ENCODE measurements at places on chromosomes 2 and 18.

GRCh38 chr2:198296665-198297308 lies 492.4 kb downstream of the PLCL1 start:
- DNase-seq = peak; percentile 66

- DNase-seq = no peak
Observed at GRCh38 chr2:197628043-197628500, 47.3 kb downstream of the RFTN2 start.

DNA sequence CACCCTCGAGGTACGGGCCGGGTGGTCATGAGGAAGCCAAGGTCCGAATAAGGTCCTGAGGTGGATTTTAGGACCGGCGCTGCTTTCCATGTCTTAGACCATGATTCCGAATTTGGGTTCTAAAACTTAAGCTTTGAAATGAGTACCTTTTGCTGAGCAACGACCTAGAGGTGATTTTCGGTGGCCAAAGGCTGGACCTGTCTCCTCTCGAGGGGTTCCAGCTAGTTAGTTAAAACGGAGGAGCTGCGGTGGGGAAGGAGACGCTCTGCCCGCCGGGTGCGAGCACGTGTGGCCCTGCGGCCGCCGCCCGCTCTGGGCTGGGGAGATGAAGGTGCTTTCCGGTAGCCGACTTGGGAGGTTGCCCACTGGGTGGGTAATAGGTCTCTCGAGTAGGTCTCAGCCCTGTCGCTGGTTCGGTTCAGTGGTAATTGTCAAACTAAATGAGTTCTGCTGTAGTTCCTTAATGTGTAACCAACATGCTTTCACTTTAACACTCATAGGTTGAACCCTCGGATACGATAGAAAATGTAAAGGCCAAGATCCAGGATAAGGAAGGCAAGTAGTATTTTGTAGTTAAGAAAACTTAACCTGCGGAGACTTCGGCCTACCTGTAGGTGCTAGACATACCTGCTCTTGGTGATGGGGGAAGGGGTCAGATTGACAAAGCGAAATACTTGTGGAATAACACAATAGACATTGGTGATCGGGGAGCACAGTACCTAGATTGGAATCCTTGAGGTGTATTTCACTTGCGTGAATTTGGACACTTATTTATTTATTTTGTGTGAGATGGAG lies 572 bp downstream of the RPS27A start:
- no peak for DNase-seq

GRCh38 chr2:25894135-25894830 lies 16.0 kb upstream of the ASXL2 start:
- no peak for DNase-seq

- no peak for DNase-seq
Observed at GRCh38 chr2:29449499-29449898, 334.3 kb downstream of the CLIP4 start.

DNA sequence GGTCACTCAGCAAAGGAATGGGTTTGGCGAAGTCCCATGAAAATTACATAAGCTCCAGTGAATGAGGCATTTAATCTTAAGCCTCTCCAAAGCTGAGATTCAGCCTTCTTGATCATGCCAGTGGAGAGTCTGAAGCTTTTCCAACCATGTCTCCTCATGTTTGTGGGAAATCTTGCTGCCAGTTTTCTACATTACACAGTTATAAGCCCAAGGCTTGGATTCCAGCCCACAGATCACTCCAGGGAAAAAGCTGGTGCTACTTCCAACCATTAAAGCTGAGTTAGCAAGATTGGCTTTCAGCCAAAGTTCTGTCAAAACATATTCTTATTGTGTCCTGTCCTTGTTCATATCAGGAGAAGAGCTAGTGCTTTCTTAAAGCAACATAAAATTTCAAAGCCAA lies 293.8 kb downstream of the LRRTM4 start:
- DNase-seq = peak; percentile 24

DNA sequence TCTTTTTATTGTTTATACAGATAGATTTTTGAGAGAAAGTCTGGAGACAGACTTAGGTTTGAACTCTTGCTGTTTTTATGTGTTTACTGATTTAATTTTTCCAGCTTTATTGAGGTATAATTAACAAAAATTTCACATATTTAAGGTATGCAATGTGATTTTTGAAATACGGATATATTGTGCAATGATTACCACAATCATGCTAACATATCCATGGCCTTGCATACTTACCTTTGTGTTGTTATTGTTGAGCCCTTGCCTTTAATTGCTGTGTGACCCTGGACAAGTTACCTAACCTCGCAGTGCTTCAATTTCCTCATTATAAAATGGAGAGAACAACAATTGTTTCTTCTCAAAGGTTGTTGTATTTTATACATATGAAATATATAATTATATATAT lies 13.9 kb upstream of the RBMS1 start:
- DNase-seq = no peak

DNA sequence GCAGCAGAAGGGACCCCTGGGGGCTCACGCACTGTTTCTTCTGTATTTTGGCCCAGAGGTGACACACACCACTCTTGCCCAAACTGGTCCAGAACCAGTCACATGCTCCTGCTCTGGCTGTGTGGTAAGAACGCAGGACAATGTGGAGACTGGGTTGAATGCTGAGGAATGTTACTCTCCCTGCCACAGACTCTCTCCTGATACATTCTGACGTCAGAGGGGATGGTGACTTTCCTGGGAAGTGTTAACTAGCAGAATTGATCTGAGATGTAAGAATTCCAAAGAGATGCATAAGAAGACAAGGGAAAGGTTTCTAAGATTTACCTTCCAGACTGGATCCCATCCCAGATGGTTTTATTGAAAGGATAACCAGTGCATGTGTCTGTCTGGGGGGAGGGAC lies 100.8 kb downstream of the ASB1 start:
- DNase-seq = no peak

- no peak for DNase-seq
Observed at GRCh38 chr2:235768606-235769005, 274.8 kb downstream of the AGAP1 start.

DNA sequence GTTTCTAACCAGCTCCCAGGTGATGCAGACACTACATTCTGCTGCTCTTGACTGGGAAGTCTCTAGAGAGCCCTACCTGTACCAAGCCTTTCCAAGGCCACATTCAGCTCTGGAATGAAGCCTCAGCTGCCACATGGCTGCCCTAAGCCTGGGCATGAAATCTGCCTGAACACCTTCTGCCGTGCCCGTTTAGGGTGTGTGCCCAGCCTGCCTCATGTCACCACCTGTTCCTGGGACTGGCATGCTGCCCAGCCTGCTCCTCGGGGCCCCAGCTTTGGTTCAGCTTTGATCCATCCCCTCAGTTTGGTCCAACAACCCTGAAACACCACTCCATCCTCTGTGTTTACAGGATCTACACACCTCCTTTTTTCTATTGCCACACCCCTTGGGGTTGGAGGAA lies 210.9 kb downstream of the L3MBTL4 start:
- peak; percentile 4 for DNase-seq

DNA sequence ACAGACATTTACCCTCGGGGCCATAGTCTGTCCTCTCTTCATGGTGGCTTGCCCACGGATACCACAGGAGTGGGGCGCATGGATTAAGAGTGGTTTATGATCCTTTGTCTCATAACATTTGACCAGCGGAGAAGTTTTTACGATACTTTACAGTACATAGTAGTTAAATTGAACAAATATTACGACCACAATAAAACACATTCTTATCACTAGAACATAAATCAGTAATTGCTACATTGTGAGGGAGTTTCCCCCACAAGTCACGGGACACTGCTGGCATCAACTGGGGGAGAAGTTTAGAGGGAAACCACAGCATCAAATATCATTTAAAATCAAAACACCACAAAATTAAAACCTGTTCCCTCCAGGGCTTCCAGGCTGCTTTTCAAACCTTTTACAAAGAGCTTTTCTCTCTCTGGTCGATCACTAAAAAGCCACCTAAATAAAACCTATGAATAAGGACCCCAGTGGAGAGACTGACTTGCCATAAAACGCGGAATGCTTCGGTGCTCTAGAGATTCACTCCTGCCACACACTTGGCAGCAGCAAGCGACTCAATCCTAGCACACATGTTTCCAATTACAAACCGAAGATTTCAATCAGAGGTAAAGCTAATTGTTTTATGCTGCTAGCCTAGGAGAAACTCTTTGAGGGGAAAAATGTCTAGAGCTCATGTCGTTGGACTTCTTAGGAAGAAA lies 173.7 kb upstream of the HNRNPA3 start:
- no peak for DNase-seq

GRCh38 chr2:220090050-220090449 lies 462.6 kb downstream of the SLC4A3 start:
- DNase-seq = no peak

DNA sequence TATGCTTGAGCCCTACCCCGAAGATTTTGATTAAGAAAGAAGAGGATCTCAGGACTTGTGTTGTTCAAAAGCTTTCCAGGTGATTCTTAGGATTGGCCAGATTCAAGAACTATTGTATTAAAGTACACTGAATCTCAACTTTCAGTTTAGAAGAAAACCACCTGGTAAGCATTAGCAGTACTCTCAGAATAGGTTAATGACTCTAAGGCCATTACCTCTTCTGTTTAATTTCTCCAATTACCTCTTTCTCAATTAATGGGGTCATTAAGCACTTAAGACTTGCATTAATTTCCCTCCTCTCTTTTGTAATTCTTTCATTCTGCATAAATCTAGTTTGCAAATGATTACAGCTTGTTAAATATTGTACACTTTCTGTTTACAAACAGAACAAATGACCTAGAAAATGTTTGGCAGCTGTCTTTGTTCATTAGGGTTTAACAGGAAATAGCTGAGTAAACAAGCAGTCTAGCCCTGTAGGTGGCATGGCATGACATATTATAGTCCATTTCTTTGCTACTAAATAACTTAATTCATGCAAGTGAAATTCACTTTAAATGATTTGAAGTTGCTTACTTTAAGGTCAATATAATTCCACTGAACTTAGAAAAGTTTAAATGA lies 20.4 kb upstream of the TDRD15 start:
- DNase-seq = no peak

DNA sequence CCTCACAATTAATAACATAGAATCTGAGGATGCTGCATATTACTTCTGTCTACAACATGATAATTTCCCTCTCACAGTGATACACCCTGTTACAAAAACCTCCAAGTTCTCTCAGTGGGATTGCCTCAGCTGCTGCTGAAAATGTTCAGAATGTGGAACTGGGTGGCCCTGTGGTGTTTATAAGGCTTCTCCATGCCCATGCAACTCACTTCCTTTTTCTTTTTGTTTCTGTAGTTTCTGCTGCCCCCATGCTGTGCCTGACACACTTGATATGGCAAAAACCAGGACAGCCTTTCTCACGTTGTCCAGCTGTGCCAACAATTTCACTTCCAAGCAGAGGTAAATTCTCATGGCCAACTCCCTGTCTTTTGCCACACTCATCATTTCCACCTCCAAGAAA lies 206.2 kb downstream of the RPIA start:
- DNase-seq = no peak

GRCh38 chr2:98805412-98806171 lies 74.7 kb upstream of the MGAT4A start:
- DNase-seq = peak; percentile 83

DNA sequence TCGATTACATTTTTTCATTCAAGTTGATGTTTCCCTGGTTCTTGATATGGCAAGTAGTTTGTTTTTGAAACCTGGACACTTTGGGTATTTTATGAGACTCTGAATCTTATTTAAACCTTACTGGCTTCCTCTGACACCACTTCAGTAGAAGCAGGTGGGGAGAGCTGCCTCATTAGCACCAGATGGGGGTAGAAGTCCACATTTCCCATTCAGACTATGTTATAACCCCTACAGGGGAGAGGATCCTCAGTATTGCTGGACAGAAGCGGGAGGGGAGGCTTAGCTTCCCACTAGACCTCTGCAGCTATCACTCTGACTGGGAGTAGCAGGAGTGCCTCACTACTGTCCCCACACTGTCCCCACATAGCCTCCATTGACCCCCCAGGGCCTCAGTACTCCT lies 145.3 kb upstream of the SLC35G4 start:
- no peak for DNase-seq

- DNase-seq = peak; percentile 3
Observed at GRCh38 chr2:121155502-121156056, 129.4 kb downstream of the TFCP2L1 start.

DNA sequence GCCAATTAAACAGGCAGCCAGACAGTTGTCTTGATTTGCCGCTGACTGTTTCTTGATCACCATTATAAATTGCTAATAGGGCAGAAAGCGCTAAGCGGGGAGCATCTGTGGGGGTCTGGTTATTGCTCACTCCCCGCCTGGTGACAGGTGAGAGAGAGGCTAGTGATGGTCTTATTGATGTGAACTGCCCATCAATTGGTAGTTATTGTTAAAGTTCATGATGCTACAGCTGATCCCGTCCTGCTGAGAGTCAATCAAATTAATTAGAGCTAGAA lies 148.5 kb downstream of the LNPK start:
- DNase-seq = no peak

DNA sequence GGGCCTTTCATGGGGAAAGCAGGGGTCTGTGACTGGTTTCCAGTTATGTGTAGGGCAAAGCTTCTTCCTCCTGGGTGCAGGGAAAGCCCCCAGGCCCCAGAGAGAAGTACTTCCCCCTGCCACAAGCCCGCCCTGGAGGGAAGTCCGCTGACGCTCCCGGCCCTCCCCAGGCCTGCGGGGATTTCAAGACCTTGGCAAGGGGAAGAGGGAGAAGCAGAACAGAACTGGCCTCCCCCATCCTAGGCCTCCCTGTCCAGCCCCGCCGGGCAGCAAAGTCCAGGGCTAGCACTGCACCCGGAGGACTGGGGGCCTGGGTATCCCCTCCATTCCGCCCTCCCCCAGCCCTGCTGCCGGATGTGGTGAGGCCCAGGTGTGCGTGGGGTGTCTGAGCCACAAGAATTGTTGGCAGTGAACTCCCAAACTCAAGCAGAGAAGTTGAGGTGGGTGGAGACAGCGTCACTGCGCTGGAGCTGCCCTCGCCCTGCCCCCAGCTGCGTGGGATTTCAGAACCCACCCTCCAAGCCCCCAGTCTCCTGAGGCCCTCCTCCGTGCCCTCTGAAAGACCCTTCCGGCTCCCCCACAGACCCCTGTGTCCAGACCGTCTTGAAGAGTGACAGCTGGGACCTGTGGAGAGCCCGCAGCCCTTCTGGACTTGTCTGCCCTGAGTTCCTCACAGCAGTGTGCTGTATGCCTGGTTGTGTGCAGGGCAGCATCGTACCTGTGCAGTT lies 1.1 kb upstream of the DUSP2 start:
- no peak for DNase-seq
